A172 (cell line): ENCODE measurements at places on chromosomes 4 and X. TPM values are rescaled to one million over a fixed set of nuclear protein-coding genes. Genes with fewer than 3 reads are reported as not detected.

Gene SORCS2
- total RNA-seq: 0.78 and 1.1 TPM in 2 replicates

Gene L1CAM
- total RNA-seq: 77.7 and 94.0 TPM in 2 replicates

Gene IL15
- 7.8 and 8.2 TPM in 2 replicates for total RNA-seq

Gene CENPE
- 18.4 and 36.2 TPM in 2 replicates for total RNA-seq

Gene TASL
- total RNA-seq: not detected in 2 replicates

Gene ARSH
- total RNA-seq: not detected in 2 replicates

Gene HHIP
- 0.19 and 0.47 TPM in 2 replicates for total RNA-seq

Gene MCF2
- not detected in 2 replicates for total RNA-seq

Gene TLR10
- total RNA-seq: not detected in 2 replicates

Gene CFAP299
- total RNA-seq: 0.28 and 3.8 TPM in 2 replicates

Gene DSPP
- total RNA-seq: not detected in 2 replicates

Gene COL4A6
- 0.03 and 0.24 TPM in 2 replicates for total RNA-seq

Gene JCHAIN
- total RNA-seq: not detected in 2 replicates

Gene TKTL2
- total RNA-seq: 0.21 TPM in 1 of 2 replicates, not detected in the other

Gene CDS1
- 3.0 and 3.2 TPM in 2 replicates for total RNA-seq

Gene CYLC1
- not detected in 2 replicates for total RNA-seq

Gene DBET
- total RNA-seq: not detected in 2 replicates

Gene COX7B2
- 86.5 and 88.8 TPM in 2 replicates for total RNA-seq

Gene RPS6KA6
- not detected in 2 replicates for total RNA-seq

Gene FAAH2
- not detected in 2 replicates for total RNA-seq

Gene RNF212
- not detected in 2 replicates for total RNA-seq

Gene DUSP21
- total RNA-seq: not detected in 2 replicates

Gene CLIC2
- total RNA-seq: 2.6 and 4.8 TPM in 2 replicates

Gene DMD
- 17.6 and 29.7 TPM in 2 replicates for total RNA-seq

Gene DMRTC1
- not detected in 2 replicates for total RNA-seq

Gene FAM9C
- not detected in 2 replicates for total RNA-seq

Gene CT47C1
- not detected in 2 replicates for total RNA-seq

Gene DDIT4L
- 2.1 and 2.2 TPM in 2 replicates for total RNA-seq

Gene PITX2
- total RNA-seq: 13.5 and 18.3 TPM in 2 replicates

Gene SERPINA7
- total RNA-seq: not detected in 2 replicates

Gene USP17L22
- not detected in 2 replicates for total RNA-seq

Gene ZNF630
- 2.7 and 3.5 TPM in 2 replicates for total RNA-seq
